ENCODE measurements at places on chromosomes 5 and 9.

- DNase-seq, result no peak
Observed at GRCh38 chr5:92653730-92654461, 927.1 kb downstream of the NR2F1-AS1 start.

DNA sequence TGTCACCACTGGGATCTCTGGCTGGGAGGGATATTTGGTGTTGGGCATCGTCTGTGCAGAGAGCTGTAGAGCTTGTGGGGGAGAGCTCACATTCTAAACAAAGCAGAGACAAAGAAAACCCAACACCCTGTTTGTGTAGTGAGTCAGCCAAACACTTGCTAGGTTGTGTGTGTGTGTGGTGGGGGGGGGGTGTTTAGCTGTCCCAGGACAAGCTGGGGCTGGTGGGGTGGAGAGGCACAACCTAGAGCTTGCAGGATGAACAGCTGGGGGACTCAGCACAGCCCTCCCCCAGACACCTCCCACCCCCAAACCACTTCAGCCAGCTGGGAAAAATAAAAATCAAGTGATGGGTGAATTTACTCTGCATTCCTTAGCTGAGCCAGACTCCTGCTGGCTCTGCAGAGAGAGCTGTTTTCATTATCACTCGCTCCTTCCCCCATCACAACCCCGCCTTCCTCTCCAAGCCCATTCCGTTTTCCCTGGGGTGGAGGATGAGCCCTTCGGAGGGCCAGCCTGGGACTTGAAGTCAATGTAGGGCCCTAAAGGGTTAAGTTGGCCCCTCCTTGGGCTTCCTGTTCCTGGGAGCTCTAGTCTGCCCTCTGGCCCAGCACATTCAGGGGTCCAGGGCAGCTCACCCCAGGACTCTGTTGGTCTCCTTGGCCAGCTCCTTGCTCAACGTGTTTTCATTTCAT lies 2.6 kb downstream of the OLFML2A start:
- peak; percentile 23 for DNase-seq

DNA sequence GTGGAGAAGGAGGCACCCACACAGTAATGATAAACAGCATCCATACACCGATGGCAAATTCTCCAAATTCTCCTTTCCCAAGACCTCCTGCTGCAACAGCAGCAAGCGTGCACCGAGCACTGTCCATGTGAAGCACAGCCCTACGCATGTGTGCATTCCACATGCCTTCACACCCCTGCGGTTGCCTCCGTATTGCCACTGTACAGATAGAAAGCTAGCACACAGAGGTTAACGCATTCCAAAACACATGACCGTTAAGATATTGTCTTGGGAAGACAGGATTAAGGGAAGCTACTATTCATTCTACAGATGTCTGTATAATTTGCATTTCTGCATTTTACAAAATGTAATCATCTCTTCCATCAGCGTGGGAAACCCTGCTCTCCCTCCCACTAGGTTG lies 6.6 kb downstream of the FLT4 start:
- no peak for DNase-seq

GRCh38 chr9:79570448-79571308 lies 1.1 kb upstream of the TLE4 start:
- peak; percentile 62 for DNase-seq

Data from T1000 (cell line).